Stimulated activated CD4-positive, alpha-beta T cell treated with anti-CD3 and anti-CD28 coated beads, Interleukin-15, amount 100 ng/mL, for 48 hours (primary cell): ENCODE measurements at places on chromosomes 5 and 9.

DNA sequence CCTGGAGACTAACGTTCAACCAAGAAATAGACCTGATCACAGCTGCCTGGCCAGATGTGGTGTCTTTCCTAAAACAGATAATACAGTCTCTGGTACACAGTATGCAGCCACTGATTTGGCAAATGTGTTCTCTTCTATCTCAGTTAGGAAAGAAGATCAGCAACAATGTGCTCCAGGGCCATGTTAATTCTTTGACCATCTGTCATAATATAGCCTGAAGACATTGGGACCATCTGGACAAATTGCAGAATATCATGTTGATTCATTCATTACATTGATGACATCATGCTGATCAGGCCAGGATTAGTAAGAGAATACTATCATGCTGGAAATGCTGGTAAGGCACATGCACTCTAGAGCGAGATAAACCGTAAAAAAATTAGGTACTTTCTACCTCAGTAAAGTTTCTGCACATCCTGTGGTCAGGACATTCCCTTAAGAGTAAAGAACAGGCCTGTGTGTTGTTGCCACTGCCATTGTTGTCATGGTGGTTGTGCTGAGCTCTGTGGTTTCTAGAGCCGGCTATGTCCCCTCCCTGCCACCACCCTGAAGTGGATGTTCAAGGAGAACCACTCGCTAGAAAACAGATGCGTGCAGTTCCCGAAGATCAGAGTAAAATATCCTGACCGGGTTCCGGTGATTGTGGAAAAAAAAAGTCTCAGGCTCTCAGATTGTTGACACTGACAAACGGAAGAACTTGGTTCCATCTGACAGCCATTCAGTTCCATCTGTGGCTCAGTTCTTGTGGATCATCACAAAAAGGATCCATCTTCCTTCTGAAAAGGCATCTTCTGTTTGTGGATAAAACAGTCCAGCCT, 6.4 kb upstream of the JMY start:
- peak; percentile 8 for DNase-seq

DNA sequence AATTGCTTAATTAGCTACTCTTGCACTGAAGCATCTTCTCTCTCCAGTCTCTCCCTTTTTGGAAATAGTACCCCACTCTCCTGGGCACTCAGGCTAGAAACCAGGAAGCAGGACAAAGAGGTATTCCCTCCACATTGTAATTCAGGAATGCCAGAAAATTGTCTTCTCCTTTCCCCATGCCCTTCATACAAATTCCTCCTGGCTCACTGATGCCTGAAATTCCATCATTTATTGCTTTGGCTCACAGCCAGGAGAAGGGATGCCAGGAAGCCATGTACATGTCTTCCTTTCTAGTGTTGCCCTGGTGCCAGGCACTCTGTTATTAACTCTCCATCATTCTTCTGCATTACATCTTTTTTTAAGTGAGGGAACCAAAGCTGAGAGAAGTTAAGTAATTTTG, 716.5 kb upstream of the C9orf72 start:
- no peak for DNase-seq

- DNase-seq: no peak
Measured at GRCh38 chr9:20658677-20659473, 25.2 kb upstream of the FOCAD start.

DNA sequence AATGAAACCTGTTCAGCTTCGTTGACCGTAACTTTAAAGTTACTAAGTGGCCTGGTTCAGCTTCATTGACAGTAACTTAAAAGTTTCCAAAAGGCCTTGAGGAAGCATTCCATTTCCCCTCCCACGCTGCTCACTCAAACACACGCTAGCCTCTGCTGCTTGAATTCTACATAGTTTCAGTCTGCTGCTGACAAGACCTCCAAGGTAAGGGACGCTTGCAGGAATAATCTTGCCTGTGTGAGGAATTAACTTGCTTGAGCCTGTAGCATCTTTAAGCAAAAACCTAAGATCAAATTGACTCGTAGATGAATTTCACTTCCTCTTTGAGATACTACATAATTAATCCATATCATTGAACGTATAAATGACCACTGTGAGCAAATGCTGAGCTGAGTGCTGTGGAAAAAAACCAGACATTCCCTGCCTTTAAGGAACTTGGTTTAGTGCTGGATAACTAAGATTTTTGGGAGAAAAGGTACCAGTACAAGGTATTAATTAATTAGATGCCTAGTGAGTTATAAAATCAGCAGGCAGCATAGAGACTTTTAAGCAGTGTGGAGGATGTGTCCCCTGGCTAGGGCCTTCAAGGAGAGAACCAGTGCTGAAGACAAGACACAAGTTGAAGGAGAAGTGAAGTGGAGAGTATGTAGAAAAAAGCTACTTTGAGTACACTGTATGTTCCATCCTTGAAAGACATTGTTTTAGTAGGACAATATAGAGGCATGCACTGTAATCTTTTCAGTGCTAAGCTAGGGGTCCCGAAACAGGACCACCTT, 39.2 kb downstream of the GRAMD2B start:
- no peak for DNase-seq

GRCh38 chr9:133843250-133843649, 105.1 kb upstream of the SARDH start:
- DNase-seq: no peak

DNA sequence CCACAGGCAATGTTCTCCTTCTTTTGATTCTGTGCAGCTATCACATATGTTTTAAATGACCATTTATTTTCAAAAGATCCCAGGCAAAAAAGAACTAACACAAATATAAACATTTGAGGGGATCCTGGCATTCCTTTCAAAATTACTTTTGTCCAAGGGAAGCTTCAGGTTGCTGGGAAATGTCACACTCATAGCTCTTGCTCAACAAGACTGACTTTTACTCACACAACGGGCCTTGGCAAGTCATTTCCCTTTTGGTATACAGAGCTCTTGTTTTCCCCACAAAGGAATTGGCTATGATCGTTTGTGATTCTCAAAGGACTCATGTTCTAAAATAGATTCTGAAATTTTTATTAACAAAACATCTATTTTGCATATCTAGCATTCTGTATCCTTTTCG, 4.5 kb upstream of the PALM2AKAP2 start:
- DNase-seq: no peak

GRCh38 chr9:36721846-36722588, 149.3 kb downstream of the MELK start:
- no peak for DNase-seq
